NCI-H510A (cell line): ENCODE measurements at places on chromosomes 7 and 10.

DNA sequence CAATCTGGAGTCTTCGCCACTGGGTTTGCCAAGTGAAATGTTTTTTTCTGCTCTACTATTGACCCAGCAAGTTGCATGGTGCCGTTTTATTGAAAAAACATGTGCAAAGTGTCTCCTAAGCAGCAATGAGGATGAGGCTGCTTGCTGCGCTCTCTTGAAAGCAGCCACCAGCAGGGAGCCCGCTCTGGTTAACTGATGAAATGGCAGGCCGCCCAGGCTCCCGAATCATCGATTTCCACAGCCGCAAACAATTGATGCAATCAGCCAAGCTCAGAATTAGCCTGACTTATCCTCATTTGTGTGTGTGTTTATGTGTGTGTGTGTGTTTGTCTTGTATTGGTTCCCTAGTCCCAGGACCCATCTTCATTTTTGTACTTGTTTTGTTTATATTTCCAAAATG is 22.2 kb upstream of the LYZL1 start:
- no peak for DNase-seq

- no peak for DNase-seq
Measured at GRCh38 chr10:57880446-57881227, 387.1 kb downstream of the IPMK start.

DNA sequence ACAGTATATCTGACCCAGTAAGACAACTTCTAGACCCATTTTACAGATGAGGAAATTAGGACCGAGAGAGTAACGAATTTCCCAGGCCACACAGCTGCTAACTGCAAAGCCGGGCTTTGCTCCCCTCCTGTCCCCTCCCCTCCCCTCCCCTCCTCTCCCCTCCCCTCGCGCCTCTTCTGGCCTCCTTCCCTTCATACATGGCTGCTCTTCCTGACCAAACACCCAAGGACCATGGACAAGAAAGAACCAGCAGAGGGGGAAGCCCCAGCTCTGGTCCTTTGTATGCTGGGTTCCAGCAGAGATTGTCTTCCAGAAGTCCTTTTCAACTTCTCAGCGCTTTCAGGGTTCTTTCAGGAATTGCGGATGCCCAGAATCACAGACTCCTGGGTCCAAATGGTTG is 3.6 kb upstream of the TMEM72 start:
- no peak for DNase-seq

- DNase-seq = no peak
Measured at GRCh38 chr7:100029596-100029995, 14.2 kb downstream of the ZKSCAN1 start.

- no peak for DNase-seq
Measured at GRCh38 chr10:42755556-42756093, 27.0 kb upstream of the BMS1 start.
